ENCODE measurements at places on chromosomes 7 and 10.

GRCh38 chr10:105658696-105659095, 1017.6 kb downstream of the SORCS3 start:
- DNase-seq: no peak

DNA sequence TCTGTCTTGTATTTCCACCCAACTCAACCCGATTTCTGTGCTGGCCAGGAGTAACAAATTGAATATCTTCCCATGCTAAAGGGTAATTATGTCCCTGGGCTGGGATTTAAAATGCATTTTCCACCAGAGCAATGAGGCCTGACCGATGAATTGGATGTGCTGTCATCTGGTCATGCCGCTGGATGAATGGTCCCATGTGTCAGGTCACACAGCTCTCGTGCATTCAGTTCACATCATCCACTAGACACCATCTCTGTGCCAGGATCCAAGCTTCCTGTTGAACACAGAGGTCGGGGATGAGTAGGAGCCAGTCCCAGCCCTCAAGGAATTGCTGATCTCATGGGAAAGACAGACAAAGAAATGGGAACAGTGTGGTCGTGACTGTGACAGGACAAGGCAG, 200.8 kb downstream of the ADRA2A start:
- DNase-seq: no peak

- DNase-seq: no peak
Observed at GRCh38 chr10:18236756-18237155, 96.5 kb downstream of the CACNB2 start.

GRCh38 chr10:47245731-47246350, 54.2 kb upstream of the GDF10 start:
- DNase-seq: no peak

DNA sequence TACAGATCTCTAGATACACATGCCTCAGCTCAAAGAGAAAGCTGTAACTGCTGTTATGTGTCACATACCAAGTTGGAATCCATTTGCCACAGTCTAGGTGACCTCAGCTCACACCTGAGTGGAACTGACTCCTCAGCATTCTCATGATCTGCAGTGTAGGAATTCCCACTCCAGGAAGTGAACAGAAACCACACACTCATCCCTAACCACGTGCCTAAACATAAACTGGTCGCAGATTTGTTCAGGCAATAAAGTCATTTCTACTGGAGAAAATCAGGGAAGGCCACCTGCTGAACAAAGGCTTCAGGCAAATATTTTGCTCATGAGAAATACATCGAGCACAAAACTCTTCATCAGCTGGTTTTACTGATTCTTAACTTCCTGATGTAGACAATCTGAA, 23.0 kb upstream of the ZMYND11 start:
- DNase-seq: no peak

DNA sequence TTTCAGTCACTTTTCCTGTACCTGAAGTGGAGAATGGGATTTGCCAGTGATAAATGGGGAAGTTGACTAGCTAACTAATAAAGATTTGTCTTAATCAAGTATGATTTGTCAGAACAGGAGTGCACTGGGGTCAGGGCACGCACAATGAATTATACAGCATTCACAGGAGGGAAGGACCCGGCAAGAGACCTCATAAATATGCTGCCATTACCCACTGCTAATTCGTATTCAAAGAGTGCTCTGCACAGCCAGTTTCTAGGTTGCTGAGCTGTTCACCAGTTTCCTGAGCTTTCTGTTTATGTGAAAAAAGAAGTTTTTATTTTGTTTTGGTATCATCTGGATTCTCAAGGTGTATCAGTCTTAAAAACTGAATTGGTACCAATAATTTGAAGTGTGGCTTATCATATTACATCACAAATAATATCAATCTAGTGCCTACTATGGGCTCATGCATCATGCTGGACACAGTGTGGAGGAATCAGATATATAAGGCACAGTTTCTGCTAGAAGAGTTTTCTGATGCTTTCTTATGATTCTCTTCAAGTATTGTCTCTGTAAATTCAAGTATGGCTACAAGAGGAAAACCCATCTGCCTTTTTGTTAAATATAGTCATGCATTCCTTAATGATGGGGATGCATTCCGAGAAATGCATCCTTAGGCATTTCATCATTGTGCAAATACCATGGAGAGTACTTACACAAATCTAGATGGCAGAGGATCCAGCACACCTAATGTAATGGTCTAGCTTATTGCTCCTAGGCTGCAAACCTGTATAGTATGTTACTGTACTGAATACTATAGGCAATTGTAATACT, 202.2 kb downstream of the VTI1A start:
- DNase-seq: no peak

DNA sequence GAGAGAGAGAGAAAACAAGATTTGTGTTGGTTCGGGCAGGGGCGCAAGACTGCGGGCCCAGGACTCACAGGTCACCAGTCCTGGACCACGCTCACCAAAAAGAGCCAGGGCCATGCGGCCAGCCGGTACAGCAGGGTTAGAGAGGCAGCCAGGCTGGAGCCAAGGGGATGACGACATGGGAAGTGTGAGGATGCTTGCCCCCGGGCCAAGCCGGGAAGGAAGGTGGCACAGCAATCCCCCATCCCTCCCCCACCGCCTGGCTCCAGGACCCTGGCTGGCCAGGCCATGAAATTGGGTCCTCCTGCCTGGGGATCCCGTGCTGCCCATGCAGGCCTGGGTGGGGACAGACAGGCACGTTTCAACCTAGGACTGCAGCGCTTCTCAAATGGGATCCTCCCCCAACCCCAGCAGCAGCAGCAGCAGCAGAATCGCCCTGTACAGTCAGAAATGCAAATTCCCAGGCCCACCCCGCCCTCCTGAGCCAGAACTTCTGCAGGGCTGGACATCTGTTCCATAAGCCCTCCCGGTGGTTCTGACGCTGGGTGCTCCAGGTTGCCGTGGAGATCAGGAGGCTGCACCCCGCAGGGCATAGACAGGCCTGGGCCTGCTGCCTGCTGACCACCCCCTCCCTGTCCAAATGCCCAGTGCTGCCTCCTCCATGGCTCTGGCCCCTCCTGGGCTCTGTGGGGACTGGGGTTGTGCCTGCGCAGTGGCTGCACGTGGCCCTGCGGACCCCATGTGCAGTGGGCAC, 35.0 kb downstream of the YKT6 start:
- DNase-seq: no peak

GRCh38 chr7:101519324-101520023, 109.6 kb downstream of the MYL10 start:
- DNase-seq: no peak

All from stimulated activated naive CD8-positive, alpha-beta T cell treated with anti-CD3 and anti-CD28 coated beads, Interleukin-15, Interleukin-2, amounts not matched to agents 100 U/mL and 50 U/mL, for 24 hours (primary cell).